ENCODE measurements at places on chromosomes 12 and 14. TPM values are rescaled to one million over a fixed set of nuclear protein-coding genes. Genes with fewer than 3 reads are reported as not detected.

The KLHL33 gene
- total RNA-seq = not detected

The MAP4K5 gene
- 22.0 TPM for total RNA-seq

The MAP3K12 gene
- 29.6 TPM for total RNA-seq

The COCH gene
- 0.51 TPM for total RNA-seq

The SLC6A13 gene
- total RNA-seq = 0.95 TPM

The YAF2 gene
- 53.1 TPM for total RNA-seq

The CD163L1 gene
- not detected for total RNA-seq

The ARHGDIB gene
- 1,194 TPM for total RNA-seq

Measured in T-helper 1 cell treated with Interleukin-12 subunit alpha and Interleukin-12 subunit beta and Interleukin-4 antibody, amounts not matched to agents 30 ng/mL and 1 ng/mL, for 36 hours (primary cell).